ENCODE measurements at places on chromosomes 13 and 19. TPM values are rescaled to one million over a fixed set of nuclear protein-coding genes. Genes with fewer than 3 reads are reported as not detected.
A peak's percentile ranks its signal among the peaks of the same experiment; 100 is the strongest.

C5AR2 gene
- not detected for total RNA-seq

NLRP5 gene
- not detected for total RNA-seq

ZNF667 gene
- not detected for total RNA-seq

LCP1 gene
- 758 TPM for total RNA-seq

- peak; percentile 80 for DNase-seq
Observed at GRCh38 chr13:42041011-42041683, 7.3 kb upstream of the DGKH start.

GRCh38 chr19:32626969-32627368 lies 46.0 kb downstream of the PDCD5 start:
- no peak for DNase-seq

DNA sequence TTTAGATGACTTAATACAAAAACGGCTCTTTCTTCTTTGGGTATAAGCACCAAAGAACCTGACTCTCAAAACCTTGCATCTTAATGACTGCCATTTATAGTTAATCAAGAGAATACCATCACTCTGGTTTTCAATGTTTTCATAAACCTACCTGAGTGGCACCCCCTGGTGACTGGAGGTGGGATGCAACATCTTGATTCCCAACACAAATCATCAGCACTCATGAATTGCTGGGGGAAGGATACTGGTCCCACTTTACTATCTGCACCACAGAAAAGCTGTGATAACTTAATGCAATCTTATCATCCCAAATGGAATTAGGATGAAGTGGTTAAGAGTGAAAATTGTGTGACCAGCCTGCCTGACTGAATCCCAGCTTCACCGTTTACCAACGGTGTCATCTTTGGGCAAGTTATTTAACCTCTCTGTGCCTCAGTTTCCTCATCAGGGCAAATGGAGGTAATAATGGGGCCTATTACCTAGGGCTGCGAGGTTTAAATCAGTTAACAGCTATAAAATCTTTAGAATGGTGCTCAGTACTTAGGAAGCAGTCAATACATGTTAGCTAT lies 366.4 kb downstream of the KLF12 start:
- DNase-seq: peak; percentile 73

GRCh38 chr13:45280751-45281634 lies 60.0 kb downstream of the TPT1 start:
- DNase-seq: peak; percentile 78

All from activated CD4-positive, alpha-beta T cell treated with anti-CD3 and anti-CD28 coated beads, Interleukin-2, amount 10 ng/mL, durations not matched to agents 24 days and 14 days (primary cell).